ENCODE measurements at places on chromosomes 2 and 18.

DNA sequence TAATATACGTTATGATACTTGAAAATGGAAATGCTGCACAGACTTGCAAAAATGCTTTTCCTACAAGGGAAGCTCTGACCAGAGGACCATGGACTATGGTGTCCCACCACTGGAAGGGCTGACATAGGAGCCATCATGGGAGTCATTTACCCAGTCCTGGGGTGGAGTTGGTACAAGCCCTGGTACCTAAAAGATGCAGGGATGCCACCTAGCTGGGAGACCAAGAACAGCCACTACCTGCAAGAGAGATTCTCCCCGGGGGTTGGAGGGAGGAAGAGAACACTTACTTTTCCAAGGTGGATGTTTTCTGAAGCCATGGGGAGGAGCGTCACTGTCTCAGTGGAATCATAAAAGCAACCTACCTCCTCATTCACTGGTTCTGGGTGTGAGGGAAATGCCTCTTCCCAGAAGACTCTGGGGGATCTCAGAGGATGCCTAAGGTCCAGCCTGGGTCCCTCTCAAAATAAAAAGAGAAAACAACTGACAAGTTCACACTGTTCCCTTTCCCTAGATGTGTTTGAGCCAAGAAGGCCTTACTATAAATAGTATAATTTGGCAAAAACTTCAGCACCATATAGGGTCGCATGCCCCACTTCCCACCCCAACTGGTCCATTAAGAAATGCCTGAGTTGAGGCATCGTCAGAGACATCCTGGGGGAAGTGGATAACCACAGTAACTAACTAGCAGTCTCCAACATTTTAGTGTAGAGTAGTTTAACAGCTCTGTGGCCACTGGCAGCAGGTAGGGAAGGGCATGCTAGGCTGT lies 39.9 kb downstream of the REEP1 start:
- DNase-seq: no peak

- no peak for DNase-seq
Observed at GRCh38 chr2:206792645-206793044, 27.2 kb downstream of the FASTKD2 start.

- DNase-seq: no peak
Observed at GRCh38 chr2:232483311-232483922, 4.2 kb downstream of the ECEL1 start.

DNA sequence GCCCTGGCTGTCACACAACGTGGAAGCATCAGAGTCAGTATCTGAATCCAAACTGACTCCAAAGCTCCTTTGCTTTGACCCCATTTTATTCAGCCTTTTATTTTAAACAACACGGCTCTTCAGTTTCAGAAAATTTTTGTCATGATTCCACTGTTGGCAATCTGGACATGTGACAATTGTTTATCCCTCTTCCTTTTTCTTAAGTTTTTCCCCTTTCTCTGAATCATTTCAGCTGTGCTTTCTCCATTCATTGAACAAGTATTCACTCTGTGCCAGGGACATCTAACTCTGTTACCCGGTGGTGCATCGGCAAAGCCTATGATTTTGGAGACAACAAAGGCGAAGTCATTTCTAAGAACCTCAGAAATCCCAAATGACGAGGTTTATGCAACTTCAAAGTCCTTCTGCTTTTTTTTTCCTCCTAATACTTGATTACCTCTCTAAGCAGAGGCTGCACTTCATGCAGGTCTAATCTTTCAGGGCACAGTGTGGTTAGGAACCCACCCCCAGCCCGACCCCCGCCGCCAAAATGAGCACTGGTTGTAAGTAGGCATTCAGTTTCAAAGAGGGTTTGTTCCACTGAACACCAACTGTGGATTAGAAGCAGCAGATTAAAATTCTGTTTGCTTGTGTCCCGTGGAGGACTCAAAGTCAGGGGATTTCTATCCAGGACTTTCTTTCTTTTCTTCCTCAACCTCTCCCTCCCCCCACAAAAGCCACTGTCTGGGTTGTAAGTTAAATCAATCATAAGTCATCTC lies 18.6 kb downstream of the ST6GAL2 start:
- DNase-seq: no peak

DNA sequence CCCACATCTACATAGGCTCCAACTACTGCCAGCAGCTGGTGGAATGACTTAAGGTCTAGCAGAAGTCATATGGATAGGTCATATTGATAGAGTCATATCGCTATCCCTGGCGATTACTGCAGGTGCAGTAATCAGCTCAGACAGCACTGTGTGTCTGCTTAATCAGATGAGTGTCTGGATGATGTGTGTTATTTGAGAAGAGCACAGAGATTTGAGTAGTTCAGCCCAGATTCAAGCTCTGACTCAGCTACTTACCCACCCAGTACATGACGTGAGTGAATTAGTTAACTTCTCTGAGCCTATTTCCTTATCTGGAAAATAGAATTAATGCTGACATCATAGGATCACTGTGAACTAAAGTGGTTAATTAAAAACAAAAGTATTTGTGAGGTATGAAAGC lies 78.9 kb downstream of the EHD3 start:
- no peak for DNase-seq

DNA sequence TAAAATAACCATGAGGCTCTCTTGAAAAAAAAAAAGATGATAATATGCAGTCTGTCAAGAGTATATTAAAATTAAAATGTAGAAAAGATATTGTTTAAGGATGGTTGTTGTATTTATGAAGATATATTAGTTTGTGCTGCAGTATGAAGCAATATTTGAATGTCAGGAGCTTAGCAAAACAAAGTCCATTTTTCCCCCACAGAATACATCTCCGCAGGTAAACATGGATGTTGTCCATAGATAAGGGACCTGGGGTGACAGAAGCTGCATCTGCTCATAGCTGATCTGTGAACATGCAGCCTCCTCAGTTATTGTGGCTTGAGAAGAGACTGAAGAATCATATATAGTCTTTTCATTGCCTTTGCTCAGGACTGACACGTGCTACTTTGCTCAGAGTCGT lies 366.1 kb upstream of the MMADHC start:
- DNase-seq: no peak

- DNase-seq: no peak
Observed at GRCh38 chr2:176589825-176590440, 320.7 kb downstream of the MTX2 start.

- no peak for DNase-seq
Observed at GRCh38 chr2:239818086-239818485, 207.1 kb downstream of the NDUFA10 start.

DNA sequence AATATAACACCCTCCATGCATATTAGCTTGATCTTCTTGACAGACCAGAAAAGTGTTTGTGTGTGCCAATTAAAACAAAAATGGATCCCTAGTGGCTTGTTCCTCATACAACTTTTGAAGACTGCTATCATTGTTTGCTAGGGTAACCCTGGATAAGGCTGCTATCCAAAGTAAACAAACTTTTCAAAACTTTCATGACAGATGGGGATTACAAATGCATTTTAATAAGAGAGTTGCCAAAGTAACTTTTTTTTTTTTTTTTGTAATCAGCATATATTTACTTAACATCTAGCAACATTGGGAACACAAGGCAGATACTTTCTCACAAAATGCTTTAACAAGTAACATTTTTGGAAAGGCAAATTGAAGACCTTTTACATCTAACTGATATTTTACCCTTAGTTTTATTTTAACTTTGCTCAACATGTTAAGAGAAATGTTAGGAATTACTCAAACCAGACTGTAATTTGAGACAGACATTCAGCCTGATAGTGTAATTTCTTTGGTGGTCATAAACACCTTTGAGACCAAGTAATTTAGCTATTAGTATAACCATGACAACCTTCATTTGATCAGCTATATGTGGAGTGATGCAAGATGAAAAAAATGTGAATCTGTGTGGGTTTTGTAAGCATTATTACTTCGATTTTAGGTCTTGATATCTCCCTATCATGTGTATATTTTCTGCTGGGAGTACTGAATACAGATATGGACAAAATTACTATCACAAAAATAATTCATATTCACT lies 300.9 kb downstream of the ARHGAP15 start:
- DNase-seq: no peak

- DNase-seq: peak; percentile 50
Observed at GRCh38 chr2:223993634-223994232, 36.5 kb downstream of the MRPL44 start.

GRCh38 chr2:46848447-46848846 lies 67.2 kb downstream of the MCFD2 start:
- DNase-seq: no peak

DNA sequence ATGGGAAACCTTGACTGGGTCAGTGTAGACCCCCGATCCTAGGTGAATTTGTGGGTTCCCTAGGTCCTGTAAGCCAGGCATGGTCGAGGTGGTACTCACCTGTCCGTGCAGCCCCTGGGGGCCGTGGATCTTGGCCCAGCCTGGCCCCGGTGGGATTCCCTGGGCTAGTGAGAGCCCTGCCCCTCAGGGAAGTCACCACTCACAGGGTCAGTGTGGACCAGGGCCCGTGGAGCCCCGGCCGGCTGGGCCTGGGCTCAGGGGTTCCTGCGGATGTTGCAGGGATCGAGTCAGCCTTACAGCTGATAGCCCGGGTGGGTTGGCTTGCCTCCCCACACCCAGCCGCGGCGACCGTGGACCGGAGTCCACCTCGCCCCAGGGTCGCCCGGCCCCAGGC lies 528 bp downstream of the ATG9A start:
- DNase-seq: no peak

- no peak for DNase-seq
Observed at GRCh38 chr2:105712166-105712915, 32.4 kb upstream of the NCK2 start.

- peak; percentile 74 for DNase-seq
Observed at GRCh38 chr2:150211164-150211631, 276.3 kb downstream of the RND3 start.

DNA sequence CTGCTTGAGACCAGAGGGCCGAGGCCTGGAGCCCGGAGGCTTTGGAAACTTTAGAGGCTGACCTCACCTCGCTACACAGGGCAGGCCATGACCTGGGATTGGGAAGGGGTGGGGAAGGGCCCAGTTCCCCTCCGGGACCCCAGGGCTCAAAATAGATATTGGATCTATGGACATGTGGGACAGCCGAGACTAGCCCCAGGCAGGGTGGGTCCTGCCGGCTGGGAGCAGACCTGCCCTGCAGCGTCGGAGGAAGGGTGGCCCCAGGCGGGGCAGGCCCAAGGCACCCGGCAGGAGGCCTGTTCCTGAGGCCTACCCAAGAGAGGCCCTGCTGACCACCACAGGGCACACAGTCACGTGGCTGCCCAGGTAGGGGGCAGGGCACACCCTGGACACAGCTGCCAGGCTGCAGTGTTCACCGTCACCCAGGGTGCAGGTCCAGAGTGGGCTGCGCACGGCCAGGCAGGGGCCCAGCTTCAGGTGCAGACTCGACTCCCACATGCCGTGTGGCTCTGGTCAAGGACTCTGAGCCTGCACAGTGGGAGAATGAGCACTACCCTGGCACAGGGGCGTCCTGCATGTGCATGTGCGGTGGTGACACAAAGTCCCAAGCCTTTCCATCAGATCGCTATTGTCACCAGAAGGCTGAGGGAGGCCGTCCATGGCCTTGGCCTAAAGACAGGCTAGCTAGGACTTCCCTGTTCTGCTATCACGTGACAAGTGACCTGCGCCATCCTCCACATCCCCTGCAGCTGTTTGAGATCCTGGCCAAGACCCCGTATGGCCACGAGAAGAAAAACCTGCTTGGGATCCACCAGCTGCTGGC lies 13.2 kb downstream of the ANO7 start:
- no peak for DNase-seq

DNA sequence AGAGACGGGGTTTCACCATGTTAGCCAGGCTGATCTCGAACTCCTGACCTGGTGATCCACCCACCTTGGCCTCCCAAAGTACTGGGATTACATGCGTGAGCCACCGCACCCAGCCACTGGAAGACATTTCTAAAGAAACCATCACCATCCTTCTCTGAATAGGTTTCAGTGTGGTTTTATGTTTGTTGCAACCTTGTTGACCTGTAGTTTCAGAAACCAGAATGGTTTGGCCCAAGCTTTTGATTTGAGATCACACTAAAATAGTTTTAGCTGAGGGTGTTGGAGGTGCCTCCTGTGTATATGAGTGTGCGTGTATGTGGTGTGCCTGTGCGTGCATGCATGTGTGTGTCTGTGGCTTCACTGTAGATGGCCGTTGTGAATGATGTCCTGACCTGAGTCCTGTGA lies 26.2 kb downstream of the INPP4A start:
- DNase-seq: no peak

DNA sequence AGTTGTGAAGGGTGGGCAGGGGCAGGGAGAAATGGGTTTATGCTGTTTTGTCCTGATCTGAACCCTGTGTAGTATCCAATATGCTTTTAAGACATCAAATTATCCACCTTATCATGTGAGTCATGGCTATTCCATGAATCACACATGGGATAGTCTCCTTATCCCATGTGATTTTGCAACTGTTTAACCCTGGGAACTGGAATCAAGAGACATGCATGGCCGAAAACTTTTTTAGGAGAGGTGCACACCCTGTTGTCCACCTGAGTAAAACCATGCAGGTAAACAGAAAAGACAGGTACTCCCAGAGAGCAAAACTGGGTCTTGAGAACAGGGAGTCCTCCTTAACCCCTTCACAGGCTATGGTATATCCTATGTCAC lies 490.6 kb upstream of the HS6ST1 start:
- no peak for DNase-seq

- DNase-seq: no peak
Observed at GRCh38 chr2:237192881-237193280, 107.2 kb downstream of the COPS8 start.

DNA sequence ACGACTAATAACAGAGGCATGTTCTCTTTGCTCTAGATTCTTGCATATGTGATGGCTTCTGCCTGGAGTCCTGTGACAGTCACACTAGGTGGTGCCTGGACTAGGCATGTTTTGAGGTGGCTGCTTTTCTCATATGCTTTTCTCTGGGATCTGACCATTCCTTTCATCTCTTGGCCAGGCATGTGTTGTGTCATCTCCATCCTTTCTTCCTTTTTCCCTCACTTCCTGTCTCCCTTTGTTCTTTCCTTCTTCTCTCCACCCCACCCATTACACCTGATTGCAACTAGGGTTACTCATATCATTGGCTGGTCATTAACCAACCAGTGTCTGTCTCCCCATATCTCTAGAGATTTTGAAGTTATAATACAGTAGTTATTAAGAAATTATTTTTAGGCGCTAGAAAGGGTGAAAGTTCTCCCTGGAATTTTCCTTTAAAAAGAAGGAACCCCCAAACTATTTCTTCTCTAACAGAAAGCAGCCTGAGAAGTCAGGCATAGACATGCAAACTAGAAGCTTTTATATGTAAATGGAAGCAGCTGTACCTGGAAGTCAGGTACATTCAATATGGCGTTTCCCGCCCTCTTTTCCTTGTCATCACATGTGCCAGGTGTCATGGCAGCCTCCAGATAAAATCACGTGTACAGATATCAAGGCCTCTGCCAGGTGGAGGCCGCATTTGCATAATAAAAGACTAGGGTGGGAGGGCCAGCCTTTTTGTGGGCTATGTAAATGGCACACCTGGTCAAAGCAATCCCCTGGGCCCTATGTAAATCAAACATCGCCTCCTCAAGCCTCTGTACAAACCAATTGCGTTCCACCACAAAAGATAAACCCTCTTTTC lies 220.4 kb upstream of the MEX3C start:
- no peak for DNase-seq

DNA sequence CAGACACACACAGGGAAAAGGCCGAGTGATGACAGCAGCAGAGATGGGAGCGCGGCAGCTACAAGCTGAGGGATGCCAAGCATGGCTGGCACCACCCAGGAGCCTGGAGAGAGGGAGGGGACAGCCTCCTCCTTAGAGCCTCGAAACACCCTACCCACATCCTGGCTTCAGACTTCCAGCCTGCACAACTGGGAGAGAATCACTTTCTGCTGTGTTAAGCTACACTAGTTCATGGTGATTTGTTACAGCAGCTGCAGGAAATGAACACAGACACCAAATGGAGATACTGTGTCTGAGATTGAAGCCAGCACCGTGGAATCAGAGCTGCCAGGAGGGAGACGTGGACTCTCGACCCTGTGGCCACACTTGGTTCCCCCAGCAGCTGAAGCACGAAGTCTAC lies 27.5 kb upstream of the FOSL2 start:
- DNase-seq: no peak

Measured in GM04503 (cell line).